ENCODE measurements at places on chromosomes 13 and 19. TPM values are rescaled to one million over a fixed set of nuclear protein-coding genes. Genes with fewer than 3 reads are reported as not detected.

Gene SULT2A1
- not detected for polyA plus RNA-seq

GRCh38 chr19:43425567-43426392, 11.1 kb downstream of the TEX101 start:
- H3K27me3 ChIP-seq, result no peaks in the 10 kb centered on the region
- no peak overlapping the region for H3K4me3 ChIP-seq
- H3K27ac ChIP-seq, result no peak overlapping the region

- no peak overlapping the region for H3K4me3 ChIP-seq
- DNase-seq, result peak; percentile 25
- peaks cover 5% of the 10 kb centered on the region for H3K4me1 ChIP-seq
- no peaks in the 10 kb centered on the region for H3K36me3 ChIP-seq
Observed at GRCh38 chr19:29690842-29691241, 24.2 kb downstream of the C19orf12 start.

Gene PCSK4
- 0.27 TPM for polyA plus RNA-seq

- H3K27ac ChIP-seq, result peak overlapping the region; percentile 85
- H3K36me3 ChIP-seq, result peaks cover 11% of the 10 kb centered on the region
- H3K4me3 ChIP-seq, result peak overlapping the region; percentile 84
Observed at GRCh38 chr19:4456843-4457653, 546 bp downstream of the UBXN6 start.

- no peak overlapping the region for H3K27ac ChIP-seq
- H3K27me3 ChIP-seq, result peaks cover 9% of the 10 kb centered on the region
- no peaks in the 10 kb centered on the region for H3K4me1 ChIP-seq
- DNase-seq, result no peak
Observed at GRCh38 chr19:50843701-50844221, 10.4 kb upstream of the KLK15 start.

- H3K27me3 ChIP-seq, result peaks cover 21% of the 10 kb centered on the region
- DNase-seq, result no peak
- no peaks in the 10 kb centered on the region for H3K36me3 ChIP-seq
- peak overlapping the region; percentile 38 for H3K4me3 ChIP-seq
Observed at GRCh38 chr19:33301144-33301899, 1.0 kb downstream of the CEBPA start.

DNA sequence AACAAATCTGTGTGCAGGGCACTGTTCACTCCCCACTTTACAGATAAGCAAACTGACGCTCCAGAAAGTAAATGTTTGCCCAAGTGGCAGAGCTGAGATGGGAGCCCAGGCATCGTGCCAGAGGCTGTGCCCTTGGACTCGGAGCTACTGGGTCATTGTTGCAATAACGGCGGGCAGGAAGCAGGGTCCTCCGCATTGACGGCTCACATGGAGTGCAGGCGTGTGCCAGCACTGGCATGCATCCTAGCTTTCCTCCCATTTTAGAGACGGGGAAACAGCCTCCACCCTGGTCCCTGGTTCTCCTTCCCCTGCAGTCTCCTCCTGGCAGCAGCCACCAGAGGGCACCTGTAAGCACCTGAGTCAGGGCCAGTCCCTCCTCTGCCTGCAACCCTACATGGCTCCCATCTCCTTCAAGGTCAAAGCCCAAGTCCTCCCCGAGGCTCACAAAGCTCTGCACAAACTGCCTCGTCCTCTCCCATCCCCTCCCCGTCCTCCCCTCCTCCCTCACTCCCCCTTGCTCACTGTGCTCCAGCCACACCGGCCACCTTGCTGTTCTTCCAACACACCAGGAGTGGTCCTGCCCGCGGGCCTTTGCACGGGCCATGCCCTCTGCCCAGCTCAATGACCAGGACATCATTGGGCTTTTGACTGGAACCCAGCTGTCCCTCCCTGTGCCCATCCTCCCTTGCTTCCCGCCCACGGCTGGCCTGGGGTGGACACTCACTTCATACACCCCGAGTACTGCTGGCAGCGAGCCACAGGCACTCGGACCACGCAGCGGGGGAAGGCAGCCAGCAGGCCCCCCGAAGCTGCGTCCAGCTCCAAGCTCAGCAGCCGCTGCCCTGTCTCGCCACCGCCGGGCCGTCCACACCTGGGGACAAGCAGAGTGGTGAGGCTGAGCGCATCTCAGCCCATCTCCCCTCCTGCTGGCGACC, 7.7 kb upstream of the LRG1 start:
- H3K4me1 ChIP-seq, result no peaks in the 10 kb centered on the region
- H3K36me3 ChIP-seq, result no peaks in the 10 kb centered on the region
- H3K4me3 ChIP-seq, result no peak overlapping the region

Gene ZNF626
- 7.6 TPM for polyA plus RNA-seq

- DNase-seq, result no peak
- H3K4me3 ChIP-seq, result no peak overlapping the region
- H3K27me3 ChIP-seq, result peaks cover 4% of the 10 kb centered on the region
- no peak overlapping the region for H3K27ac ChIP-seq
- H3K4me1 ChIP-seq, result no peaks in the 10 kb centered on the region
Observed at GRCh38 chr19:41553804-41554203, 22.2 kb upstream of the CEACAM21 start.

DNA sequence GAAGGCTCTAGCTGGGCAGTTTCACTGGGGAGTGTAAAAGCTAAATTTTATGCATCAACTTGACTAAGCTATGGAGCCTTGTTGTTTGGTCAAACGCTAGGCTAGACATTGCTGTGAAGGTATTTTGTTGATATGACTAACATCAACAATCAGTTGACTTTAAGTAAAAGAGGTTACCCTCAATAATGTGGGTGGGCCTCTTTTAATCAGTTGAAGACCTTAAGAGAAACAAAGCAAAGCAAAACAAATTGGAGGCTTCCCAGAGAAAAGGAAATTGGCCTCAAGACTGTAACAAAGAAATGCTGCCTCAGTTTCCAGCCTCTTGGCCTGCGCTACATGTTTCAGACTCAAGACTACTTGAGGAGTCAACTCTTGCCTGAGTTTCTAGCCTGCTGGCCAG, 50.0 kb upstream of the TSC22D1 start:
- no peaks in the 10 kb centered on the region for H3K4me1 ChIP-seq
- DNase-seq, result no peak
- no peak overlapping the region for H3K4me3 ChIP-seq
- peaks cover 4% of the 10 kb centered on the region for H3K27me3 ChIP-seq
- H3K36me3 ChIP-seq, result no peaks in the 10 kb centered on the region

GRCh38 chr19:16660763-16661479, at the start of gene TMEM38A:
TSS of gene TMEM38A (plus strand) at chr19:16661139. CDS start at chr19:16661218, 79 bp downstream.
- H3K4me1 ChIP-seq, result peaks cover 10% of the 10 kb centered on the region
- H3K4me3 ChIP-seq, result peak within 1 kb of the TSS; percentile 93
- peaks cover 5% of the 10 kb centered on the region for H3K27me3 ChIP-seq
- peak within 1 kb of the TSS; percentile 83 for H3K27ac ChIP-seq

Gene TPTE2
- not detected for polyA plus RNA-seq

DNA sequence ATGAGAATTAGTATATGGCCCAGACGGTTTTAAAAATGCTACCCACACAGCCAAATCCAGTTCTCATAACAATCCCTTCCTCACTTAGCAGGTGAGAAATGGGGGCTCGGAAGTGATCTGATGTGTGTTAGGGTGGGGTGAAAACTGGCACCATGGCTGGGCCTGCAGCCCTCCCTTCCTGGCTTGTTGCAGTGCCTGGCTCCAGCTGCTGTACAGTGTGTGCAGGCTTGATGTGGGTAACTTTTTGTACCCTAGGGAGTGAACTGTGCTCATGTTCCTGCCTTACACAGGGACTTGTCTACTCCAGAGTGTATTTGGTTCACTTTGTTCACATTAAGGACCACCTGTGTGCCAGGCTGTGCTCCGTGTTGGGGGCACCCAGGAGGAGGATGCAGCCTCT, 177.2 kb downstream of the LMO7 start:
- H3K27ac ChIP-seq, result no peak overlapping the region
- no peaks in the 10 kb centered on the region for H3K36me3 ChIP-seq
- no peaks in the 10 kb centered on the region for H3K27me3 ChIP-seq
- no peaks in the 10 kb centered on the region for H3K4me1 ChIP-seq

- H3K27me3 ChIP-seq, result no peaks in the 10 kb centered on the region
- DNase-seq, result no peak
- no peak overlapping the region for H3K4me3 ChIP-seq
Observed at GRCh38 chr13:98207416-98207815, 30.3 kb upstream of the RNF113B start.

DNA sequence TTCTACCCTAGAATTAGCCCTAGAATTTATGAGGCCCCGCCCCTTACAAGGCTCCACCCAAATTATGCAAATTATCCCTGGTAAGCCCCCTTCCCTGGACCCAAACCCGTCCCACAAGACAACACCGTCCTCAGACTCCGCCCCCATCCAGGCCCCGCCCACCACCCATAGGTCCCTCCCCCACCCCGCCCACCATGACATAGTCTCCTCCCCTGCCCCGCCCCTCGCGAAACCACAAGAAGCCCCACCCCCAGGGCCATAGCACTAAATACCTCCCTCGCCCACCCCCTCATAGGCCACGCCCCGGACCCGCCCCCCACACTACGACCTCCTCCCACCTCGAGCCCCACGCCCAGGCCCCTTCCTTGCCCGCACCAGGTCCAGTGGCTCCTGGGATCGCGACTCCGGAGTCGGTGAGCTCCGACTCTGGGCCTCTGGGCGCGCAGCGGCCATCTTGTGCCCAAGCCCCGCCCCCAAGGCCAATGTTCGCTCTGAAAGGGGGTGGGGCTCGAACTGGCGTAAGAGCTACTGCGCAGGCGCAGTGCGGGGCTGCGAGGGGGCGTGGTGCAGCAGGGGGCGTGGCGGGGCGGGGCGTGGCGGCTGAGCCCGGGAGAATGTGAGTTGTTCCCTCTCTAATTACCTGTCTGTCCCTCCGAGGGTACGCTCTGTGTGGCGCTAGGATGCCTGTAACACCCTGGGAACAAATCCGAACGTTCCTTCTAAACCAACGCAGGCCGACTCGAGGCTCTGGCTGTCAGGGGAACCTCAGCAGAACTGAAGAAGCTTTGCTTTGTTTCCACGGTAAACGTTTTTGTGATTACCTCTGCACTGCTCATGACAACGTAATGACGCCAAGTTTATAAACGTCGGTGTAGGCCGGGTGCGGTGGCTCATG, at the start of gene ZNF784:
ZNF784 (minus strand) TSS at position 458 of the 895 bp plus-strand sequence; CDS start at position 453, 5 bp downstream.
- no peaks in the 10 kb centered on the region for H3K36me3 ChIP-seq
- H3K27ac ChIP-seq, result peak within 1 kb of the TSS; percentile 75
- peak; percentile 81 for DNase-seq
- peak within 1 kb of the TSS; percentile 65 for H3K4me3 ChIP-seq

DNA sequence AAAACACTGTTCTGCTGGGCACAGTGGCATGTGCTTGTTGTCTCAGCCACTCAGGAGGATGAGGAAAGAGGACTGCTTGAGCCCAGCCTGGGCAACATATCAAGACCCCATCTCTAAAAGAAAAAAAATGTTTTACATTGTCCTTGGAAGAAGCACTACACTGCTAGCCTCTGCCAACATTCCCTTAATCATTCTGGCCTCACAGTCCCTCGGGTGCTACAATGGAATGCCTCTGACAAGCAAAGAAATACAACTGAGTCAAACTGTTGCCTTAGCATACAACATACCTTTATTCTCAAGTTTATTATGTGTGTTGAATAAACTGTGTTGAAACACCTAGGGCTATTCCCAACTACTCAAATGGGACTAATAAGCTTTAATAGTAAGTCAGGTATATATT, 56.1 kb downstream of the PSPC1 start:
- DNase-seq, result no peak
- H3K27ac ChIP-seq, result no peak overlapping the region
- H3K27me3 ChIP-seq, result no peaks in the 10 kb centered on the region
- no peaks in the 10 kb centered on the region for H3K4me1 ChIP-seq
- H3K36me3 ChIP-seq, result peaks cover 9% of the 10 kb centered on the region

DNA sequence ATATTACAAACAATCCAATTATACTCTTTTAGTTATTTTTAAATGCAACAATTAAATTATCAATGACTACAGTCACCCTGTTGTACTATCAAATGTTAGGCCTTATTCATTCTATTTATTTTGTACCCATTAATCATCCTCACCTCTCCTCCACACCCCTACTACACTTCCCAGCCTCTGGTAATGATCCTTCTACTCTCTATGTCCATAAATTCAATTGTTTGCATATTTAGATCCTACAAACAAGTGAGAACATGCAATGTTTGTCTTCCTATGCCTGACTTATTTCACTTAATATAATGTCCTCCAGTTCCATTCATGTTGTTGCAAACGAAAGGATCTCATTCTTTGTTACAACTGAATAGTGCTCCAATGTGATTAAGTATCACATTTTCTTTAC, 1414.6 kb downstream of the SLITRK1 start:
- no peaks in the 10 kb centered on the region for H3K36me3 ChIP-seq
- no peak overlapping the region for H3K27ac ChIP-seq

Gene PABPC3
- polyA plus RNA-seq, result 0.13 TPM

GRCh38 chr13:97659602-97660001, 225.6 kb downstream of the RAP2A start:
- H3K36me3 ChIP-seq, result no peaks in the 10 kb centered on the region
- no peaks in the 10 kb centered on the region for H3K27me3 ChIP-seq
- no peak for DNase-seq

- peaks cover 15% of the 10 kb centered on the region for H3K4me1 ChIP-seq
- peak overlapping the region; percentile 26 for H3K27ac ChIP-seq
- no peaks in the 10 kb centered on the region for H3K27me3 ChIP-seq
- DNase-seq, result no peak
Observed at GRCh38 chr13:20525144-20525600, 485 bp downstream of the CRYL1 start.

DNA sequence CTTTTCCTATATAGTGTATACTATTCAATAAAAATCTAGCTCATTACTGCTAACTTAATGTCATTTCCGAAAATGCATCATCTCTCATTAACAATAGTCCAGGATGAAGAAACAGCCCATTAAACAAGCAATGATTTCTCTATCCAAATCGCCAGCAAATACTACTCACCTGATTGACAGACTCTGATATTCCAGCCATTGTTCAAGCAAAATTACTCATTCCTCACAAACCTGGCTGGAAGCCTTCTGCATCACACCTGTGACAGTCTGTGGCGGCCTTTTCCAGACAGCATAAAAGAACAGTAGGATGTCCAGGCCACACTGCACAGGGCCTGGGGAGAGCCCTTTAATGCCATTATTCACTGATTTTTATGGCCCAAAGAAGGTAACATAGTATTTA, 115.9 kb downstream of the ABCC4 start:
- H3K27me3 ChIP-seq, result no peaks in the 10 kb centered on the region
- DNase-seq, result no peak
- H3K4me1 ChIP-seq, result no peaks in the 10 kb centered on the region
- no peak overlapping the region for H3K27ac ChIP-seq

Measured in keratinocyte (primary cell).